Colonic mucosa (tissue), 4 donors: ENCODE measurements at places on chromosomes 5 and 9. TPM values are rescaled to one million over a fixed set of nuclear protein-coding genes. Genes with fewer than 3 reads are reported as not detected.

GRCh38 chr9:81069923-81070322 lies 619.4 kb downstream of the TLE1 start:
- no peak overlapping the region for H3K27ac ChIP-seq
- no peaks in the 10 kb centered on the region for H3K36me3 ChIP-seq
- no peak overlapping the region for H3K4me3 ChIP-seq

DNA sequence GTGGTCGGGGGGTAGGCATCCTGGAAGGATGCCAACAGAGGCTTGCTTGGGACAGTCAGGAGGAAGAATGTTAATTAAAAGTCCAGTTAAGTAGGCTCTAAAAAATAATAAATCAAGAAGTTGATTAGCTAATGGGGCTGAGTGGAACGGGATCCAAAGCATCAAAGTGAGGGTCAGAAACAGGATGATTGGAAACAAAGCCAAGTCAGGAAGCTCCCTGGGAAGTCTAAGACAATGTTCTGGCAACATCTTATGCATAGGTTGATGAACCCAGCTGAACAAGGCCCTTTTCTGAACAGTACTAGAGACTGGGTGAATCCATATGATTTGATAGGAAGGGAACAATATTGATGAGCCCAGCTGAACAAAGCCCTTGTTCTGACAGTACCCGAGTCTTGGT lies 50.2 kb upstream of the STARD4 start:
- H3K27me3 ChIP-seq = no peaks in the 10 kb centered on the region
- no peaks in the 10 kb centered on the region for H3K4me1 ChIP-seq
- no peaks in the 10 kb centered on the region for H3K36me3 ChIP-seq
- no peak overlapping the region for H3K27ac ChIP-seq
- no peak for DNase-seq

DNA sequence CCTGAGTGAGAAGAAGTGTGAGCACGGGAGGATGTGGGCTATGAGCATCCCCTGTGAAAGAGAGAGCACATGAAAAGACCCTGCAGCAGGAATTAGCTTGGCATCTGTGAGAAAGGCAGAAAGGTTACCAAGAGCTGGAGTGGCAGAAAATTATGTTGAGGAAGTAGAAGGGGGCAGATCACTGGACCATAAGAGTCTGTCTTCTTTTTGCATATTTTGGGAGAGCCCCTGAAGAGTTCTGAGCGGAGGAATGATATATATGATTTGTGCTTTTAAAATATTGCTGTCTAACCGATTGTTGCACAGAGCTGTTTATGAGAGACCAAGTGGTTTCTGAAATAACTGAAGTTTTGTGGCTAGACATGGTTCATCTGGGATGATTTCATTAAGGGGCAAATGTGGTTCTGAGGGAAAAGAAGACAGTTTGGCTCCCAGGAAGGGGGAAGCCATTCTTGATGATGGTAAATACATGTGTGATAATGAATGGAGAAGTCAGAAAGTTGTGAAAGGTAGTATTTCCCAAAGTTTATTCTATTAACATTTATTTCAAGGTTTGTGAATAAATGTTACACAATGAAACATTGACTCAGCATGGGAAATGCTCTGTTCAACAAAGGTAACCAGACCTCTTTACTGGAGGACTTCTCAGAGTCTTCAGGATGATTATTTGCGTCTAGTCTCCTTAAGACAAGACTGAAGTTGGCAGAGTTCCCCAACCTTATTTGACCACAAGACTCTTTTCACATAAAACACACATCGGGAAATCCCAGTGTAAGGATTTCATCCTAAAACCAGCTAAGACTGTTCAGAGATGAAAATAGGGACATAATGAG lies 31.5 kb upstream of the ADRB2 start:
- H3K4me1 ChIP-seq = no peaks in the 10 kb centered on the region
- no peaks in the 10 kb centered on the region for H3K27me3 ChIP-seq
- H3K27ac ChIP-seq = no peak overlapping the region
- no peak overlapping the region for H3K4me3 ChIP-seq
- no peaks in the 10 kb centered on the region for H3K36me3 ChIP-seq

- H3K4me1 ChIP-seq = peaks cover 10% of the 10 kb centered on the region
- H3K36me3 ChIP-seq = peaks cover 13% of the 10 kb centered on the region
- H3K4me3 ChIP-seq = no peak overlapping the region
- H3K27ac ChIP-seq = peak overlapping the region; percentile 23
- no peak for DNase-seq
- H3K27me3 ChIP-seq = no peaks in the 10 kb centered on the region
Measured at GRCh38 chr5:133969654-133970324, 1.4 kb upstream of the C5orf15 start.

DNA sequence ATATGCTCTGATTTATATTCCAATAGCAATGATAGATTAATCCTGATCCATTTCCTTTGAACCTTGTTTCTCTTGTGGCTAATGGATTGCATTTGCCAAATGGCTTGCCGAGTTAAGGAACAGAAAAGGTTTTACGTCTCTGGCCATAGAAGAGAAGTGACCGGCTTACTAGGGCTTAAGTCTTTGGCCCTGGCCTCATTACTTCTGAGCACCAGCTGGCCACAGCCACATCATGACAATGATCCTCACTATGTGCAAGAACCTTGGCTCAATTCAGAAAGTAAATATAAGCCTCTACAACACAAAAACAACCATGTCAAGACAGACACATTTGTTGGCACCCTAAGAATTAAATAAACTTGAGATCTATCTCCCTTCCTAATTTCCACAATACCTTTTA lies 46.1 kb downstream of the ZNF608 start:
- no peak overlapping the region for H3K4me3 ChIP-seq
- H3K27me3 ChIP-seq = no peaks in the 10 kb centered on the region
- no peak overlapping the region for H3K27ac ChIP-seq
- H3K36me3 ChIP-seq = no peaks in the 10 kb centered on the region
- H3K4me1 ChIP-seq = peaks cover 8% of the 10 kb centered on the region
- DNase-seq = no peak

- no peaks in the 10 kb centered on the region for H3K36me3 ChIP-seq
- H3K27me3 ChIP-seq = no peaks in the 10 kb centered on the region
- H3K4me3 ChIP-seq = peak overlapping the region; percentile 32
- H3K27ac ChIP-seq = no peak overlapping the region
- no peaks in the 10 kb centered on the region for H3K4me1 ChIP-seq
- DNase-seq = no peak
Measured at GRCh38 chr9:92966518-92966800, 19.1 kb downstream of the FGD3 start.

DNA sequence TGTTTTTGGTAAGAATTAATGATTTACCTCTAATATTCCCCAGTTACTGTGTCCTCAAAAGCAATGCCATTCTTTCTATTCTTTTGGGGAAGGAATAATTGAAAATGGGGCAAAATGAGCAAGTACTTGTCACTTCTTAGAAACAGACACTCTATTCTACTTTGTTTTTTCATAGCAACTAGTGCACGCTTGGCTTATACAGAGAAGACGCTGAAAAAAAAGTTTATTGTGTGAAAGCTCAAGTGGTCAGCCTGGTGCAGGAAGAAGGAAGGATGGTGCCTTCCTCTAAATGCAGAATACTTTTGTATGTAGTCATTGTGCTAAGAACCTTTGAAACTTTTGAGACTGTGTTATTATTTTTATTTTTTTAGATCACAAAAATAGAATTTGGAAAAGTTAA lies 29.6 kb downstream of the ANKDD1B start:
- no peaks in the 10 kb centered on the region for H3K27me3 ChIP-seq
- DNase-seq = no peak
- H3K36me3 ChIP-seq = no peaks in the 10 kb centered on the region
- H3K27ac ChIP-seq = no peak overlapping the region
- H3K4me3 ChIP-seq = no peak overlapping the region

DNA sequence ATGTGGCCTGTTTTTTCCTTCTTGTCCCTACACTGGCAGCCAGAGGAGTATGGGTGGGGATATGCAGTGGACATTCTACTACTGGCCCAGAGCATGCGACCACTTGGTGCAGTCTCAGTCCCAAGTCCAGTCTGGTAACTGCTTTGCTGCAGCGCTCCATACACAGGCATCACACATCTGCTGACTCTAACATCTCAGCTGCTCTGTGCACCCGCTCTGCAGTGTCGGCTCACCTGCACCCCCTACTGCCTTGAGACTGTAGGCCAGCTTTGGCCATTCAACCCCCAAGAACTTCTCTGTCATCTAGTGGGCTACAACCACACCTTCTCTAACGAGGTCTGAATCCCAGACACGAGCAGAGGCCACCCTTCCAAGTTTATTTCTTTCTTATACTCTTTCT lies 46.4 kb upstream of the SLCO6A1 start:
- H3K27me3 ChIP-seq = no peaks in the 10 kb centered on the region
- no peak overlapping the region for H3K27ac ChIP-seq
- H3K4me1 ChIP-seq = no peaks in the 10 kb centered on the region
- H3K4me3 ChIP-seq = no peak overlapping the region
- H3K36me3 ChIP-seq = no peaks in the 10 kb centered on the region
- DNase-seq = no peak

The SMIM33 gene
- total RNA-seq = 5.9 TPM

The CAMK4 gene
- total RNA-seq = 2.4 TPM

DNA sequence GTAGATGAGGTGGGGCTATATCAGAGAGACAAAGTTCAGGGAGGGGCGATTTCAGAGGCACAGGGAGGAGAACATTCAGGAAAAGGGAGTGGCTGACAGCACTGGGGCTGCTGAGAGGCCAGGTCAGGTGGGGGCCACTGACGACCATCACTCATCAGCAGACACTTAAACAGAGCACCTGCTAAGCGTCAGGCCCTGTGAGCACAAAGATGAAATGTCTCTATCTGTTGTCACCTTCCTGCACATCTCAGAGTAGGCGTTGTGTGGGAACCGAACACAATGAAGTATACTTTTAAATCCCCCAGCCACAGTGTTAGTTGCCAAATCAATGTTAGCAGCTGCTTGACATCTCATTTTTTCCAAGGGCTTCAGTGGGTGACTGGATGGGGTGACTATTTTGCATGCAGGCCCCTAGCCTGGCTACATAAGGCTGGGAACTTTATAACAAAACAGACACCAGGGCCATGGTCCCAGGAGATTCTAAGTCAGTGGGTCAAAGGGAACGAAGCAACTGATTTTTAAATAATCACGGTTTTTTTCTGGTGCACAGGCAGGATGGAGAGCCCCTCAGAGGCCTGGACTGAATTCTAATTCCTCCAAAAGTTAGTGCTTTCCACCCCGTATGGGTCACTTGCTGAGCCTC lies 31.1 kb upstream of the ANKRD18A start:
- DNase-seq = no peak
- no peak overlapping the region for H3K4me3 ChIP-seq
- H3K27ac ChIP-seq = no peak overlapping the region
- no peaks in the 10 kb centered on the region for H3K36me3 ChIP-seq

GRCh38 chr9:38707885-38708637 lies 11.9 kb downstream of the FAM240B start:
- H3K27ac ChIP-seq = no peak overlapping the region
- no peak for DNase-seq
- H3K4me1 ChIP-seq = no peaks in the 10 kb centered on the region
- no peak overlapping the region for H3K4me3 ChIP-seq
- no peaks in the 10 kb centered on the region for H3K36me3 ChIP-seq

- no peak overlapping the region for H3K27ac ChIP-seq
- DNase-seq = no peak
- no peak overlapping the region for H3K4me3 ChIP-seq
- no peaks in the 10 kb centered on the region for H3K4me1 ChIP-seq
Measured at GRCh38 chr9:133818444-133818843, 80.3 kb upstream of the SARDH start.

DNA sequence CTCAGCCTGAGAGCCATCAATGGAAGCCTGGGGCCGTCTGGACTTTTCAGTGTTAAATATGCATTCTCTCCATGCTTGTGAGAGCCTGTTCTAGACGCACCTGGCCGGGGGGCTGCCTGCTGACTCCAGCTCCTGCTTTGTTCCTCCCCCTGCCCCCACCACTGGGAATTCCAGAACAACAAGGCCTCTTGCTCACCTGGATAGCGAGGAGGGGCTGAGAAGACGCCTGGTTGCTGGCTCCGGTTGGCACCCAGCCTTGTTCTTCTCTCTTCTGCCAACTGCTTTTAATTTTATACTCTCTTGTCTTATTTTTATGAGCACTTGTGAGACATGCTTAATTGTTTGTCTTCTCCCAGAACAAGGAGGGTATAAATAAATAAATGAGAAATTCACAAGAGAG lies 15.0 kb upstream of the RAPGEF1 start:
- no peaks in the 10 kb centered on the region for H3K4me1 ChIP-seq
- H3K4me3 ChIP-seq = no peak overlapping the region
- no peaks in the 10 kb centered on the region for H3K36me3 ChIP-seq
- no peak overlapping the region for H3K27ac ChIP-seq
- DNase-seq = no peak

DNA sequence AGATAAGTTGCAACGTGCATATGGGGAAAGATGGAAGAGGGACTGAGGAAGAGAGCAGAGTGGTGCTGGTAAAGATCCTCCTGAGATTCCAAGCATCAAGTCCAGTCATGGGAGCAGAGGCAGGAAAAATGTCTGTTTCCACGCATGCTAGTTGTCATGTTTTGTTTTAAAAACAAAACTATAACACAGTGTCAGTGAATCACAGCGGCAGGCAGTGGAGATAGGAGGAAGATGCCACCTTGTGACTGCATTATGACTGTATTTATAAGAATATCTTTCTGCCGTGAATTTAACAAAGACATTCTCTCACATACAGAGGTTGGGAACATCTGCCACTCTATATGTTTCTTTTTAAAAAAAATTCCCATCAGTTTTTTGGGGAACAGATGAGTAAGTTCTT lies 3.7 kb upstream of the SVEP1 start:
- H3K27me3 ChIP-seq = peaks cover 19% of the 10 kb centered on the region
- no peak overlapping the region for H3K4me3 ChIP-seq
- H3K4me1 ChIP-seq = no peaks in the 10 kb centered on the region
- no peaks in the 10 kb centered on the region for H3K36me3 ChIP-seq
- DNase-seq = no peak

The CERT1 gene
- total RNA-seq = 34.0 TPM

GRCh38 chr9:8821910-8822666 lies 1022.5 kb upstream of the DMAC1 start:
- no peak for DNase-seq
- no peaks in the 10 kb centered on the region for H3K4me1 ChIP-seq
- no peaks in the 10 kb centered on the region for H3K36me3 ChIP-seq

- DNase-seq = no peak
- no peak overlapping the region for H3K27ac ChIP-seq
- no peak overlapping the region for H3K4me3 ChIP-seq
Measured at GRCh38 chr9:136299541-136299940, 4.4 kb downstream of the CCDC187 start.

- no peak overlapping the region for H3K4me3 ChIP-seq
- no peak overlapping the region for H3K27ac ChIP-seq
- no peaks in the 10 kb centered on the region for H3K36me3 ChIP-seq
- no peaks in the 10 kb centered on the region for H3K27me3 ChIP-seq
- no peaks in the 10 kb centered on the region for H3K4me1 ChIP-seq
Measured at GRCh38 chr5:134184155-134185135, 7.7 kb upstream of the SKP1 start.

DNA sequence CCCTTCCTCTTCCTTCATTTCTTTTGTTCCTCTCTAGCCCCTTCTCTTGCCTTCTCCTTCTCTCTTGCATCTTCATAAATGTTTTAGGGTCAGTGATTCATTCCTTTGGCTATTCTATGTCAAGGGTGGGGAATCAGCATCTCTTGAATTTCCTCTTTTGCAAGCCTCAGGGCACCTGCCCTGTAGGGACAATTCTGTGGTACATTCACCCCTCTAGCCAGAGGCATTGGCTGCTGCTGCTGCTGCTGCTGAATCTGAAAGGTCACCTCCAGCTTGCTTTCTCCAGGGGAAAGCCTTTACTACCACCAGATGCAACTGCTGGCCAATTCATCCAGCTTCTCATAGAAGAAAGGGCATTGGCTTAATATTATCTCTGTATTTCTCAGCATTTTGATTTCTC lies 87.3 kb downstream of the INSYN2B start:
- no peak overlapping the region for H3K4me3 ChIP-seq
- DNase-seq = no peak
- no peaks in the 10 kb centered on the region for H3K27me3 ChIP-seq
- no peaks in the 10 kb centered on the region for H3K36me3 ChIP-seq
- H3K27ac ChIP-seq = no peak overlapping the region
